ENCODE measurements at places on chromosomes 6 and 20.

DNA sequence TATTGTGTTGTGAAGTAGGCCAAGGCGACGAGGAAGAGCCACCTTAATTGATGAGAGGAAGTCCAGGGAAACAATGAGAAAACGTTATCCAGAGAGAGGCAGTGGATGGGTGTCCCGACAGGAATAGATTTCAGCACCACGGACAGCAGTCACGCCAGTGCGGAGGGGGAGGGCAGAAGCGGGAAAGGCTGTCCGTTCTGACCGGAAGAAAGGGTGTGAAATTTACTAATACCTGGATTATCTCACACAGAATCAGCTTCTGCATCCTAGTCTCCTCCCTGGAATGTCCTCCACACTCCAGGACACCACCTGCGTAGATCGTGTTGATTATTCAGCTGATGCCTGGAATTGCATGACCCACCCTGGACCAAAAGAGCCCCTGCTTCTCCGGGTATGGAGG, 7.4 kb upstream of the BPIFA3 start:
- no peaks in the 10 kb centered on the region for H3K36me3 ChIP-seq
- no peak overlapping the region for H3K27ac ChIP-seq
- H3K4me1 ChIP-seq: no peaks in the 10 kb centered on the region
- H3K27me3 ChIP-seq: peaks cover 10% of the 10 kb centered on the region
- H3K4me3 ChIP-seq: no peak overlapping the region

GRCh38 chr6:38579010-38579628, 60.6 kb downstream of the BTBD9 start:
- no peak overlapping the region for H3K4me3 ChIP-seq
- peaks cover 7% of the 10 kb centered on the region for H3K4me1 ChIP-seq
- no peak overlapping the region for H3K27ac ChIP-seq

DNA sequence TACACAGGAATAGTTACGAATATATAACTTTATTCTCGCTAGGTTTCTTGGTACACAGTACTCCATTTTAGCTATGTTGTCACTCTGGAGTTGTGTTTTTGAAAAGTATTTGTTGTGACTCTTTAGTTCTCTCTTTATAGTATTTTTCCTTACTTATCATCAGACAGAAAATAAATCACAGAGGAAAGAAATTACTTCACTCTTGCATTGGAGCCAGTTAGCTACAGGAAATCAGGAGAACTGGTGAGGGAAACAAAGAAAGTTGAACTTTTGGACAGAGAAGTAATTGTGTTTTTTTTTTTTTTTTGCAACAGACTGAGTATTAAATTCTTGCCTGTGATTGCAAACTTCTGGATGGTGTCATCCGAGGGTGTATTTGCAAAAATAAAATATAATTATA, 33.9 kb downstream of the DSE start:
- no peak overlapping the region for H3K27ac ChIP-seq
- no peaks in the 10 kb centered on the region for H3K36me3 ChIP-seq
- H3K4me1 ChIP-seq: no peaks in the 10 kb centered on the region
- no peak overlapping the region for H3K4me3 ChIP-seq
- peaks cover 22% of the 10 kb centered on the region for H3K27me3 ChIP-seq

- no peak overlapping the region for H3K4me3 ChIP-seq
- DNase-seq: no peak
- no peaks in the 10 kb centered on the region for H3K36me3 ChIP-seq
- H3K27ac ChIP-seq: no peak overlapping the region
- no peaks in the 10 kb centered on the region for H3K4me1 ChIP-seq
Measured at GRCh38 chr20:44407402-44408184, 52.1 kb downstream of the HNF4A start.

DNA sequence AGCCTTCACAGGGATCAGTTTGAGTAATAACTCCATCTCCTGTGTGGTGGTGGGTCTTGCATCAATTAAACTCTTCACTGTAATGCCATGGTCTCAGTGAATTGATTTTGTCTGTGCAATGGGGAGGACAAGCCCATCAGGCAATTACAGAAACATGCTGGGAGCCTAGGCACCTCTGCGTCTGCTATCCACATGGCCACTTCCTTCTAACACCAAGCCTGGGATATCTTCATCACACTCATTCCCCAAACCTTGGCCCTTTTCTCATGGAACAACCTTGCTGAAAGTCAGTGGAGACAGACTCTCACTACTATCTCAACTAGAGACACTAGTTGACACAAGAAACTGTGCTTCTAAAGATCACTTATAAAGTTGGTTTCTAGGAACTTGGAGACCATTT, 210.1 kb upstream of the SHLD1 start:
- H3K27ac ChIP-seq: no peak overlapping the region
- no peak overlapping the region for H3K4me3 ChIP-seq
- peaks cover 3% of the 10 kb centered on the region for H3K4me1 ChIP-seq
- H3K27me3 ChIP-seq: no peaks in the 10 kb centered on the region
- DNase-seq: no peak

GRCh38 chr6:128822271-128822670, 60.7 kb upstream of the LAMA2 start:
- no peaks in the 10 kb centered on the region for H3K36me3 ChIP-seq
- no peaks in the 10 kb centered on the region for H3K27me3 ChIP-seq
- no peak overlapping the region for H3K4me3 ChIP-seq
- H3K4me1 ChIP-seq: no peaks in the 10 kb centered on the region

GRCh38 chr6:70270287-70271005, 32.4 kb downstream of the COL9A1 start:
- H3K36me3 ChIP-seq: no peaks in the 10 kb centered on the region
- peaks cover 3% of the 10 kb centered on the region for H3K27me3 ChIP-seq
- H3K4me3 ChIP-seq: no peak overlapping the region
- no peak for DNase-seq

GRCh38 chr6:125814481-125814880, 23.7 kb downstream of the NCOA7 start:
- H3K4me3 ChIP-seq: peak overlapping the region; percentile 57
- no peak for DNase-seq
- H3K36me3 ChIP-seq: peaks cover 27% of the 10 kb centered on the region
- H3K27me3 ChIP-seq: no peaks in the 10 kb centered on the region

- peaks cover 24% of the 10 kb centered on the region for H3K4me1 ChIP-seq
- DNase-seq: no peak
- H3K4me3 ChIP-seq: no peak overlapping the region
- H3K27ac ChIP-seq: peak overlapping the region; percentile 20
- H3K36me3 ChIP-seq: peaks cover 23% of the 10 kb centered on the region
Measured at GRCh38 chr6:139325125-139325524, 33.3 kb upstream of the TXLNB start.

DNA sequence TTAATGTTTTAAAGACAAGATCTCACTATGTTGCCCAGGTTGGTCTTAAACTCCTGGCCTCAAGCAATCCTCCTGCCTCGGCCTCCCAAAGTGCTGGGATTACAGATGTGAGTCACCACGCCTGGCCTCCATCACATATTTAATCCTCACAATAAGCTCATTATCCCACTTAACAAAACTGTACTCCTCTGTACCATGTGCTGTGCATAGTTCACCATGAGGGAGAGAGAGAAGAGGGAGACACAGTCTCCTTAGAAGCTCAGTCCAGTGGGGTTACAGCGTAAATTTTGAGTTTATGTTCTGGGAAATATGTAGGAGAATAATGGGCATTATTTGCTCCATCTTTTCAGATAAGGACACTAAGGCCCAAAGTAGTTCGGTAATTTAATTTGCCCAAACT, 7.9 kb upstream of the CPNE5 start:
- no peak overlapping the region for H3K27ac ChIP-seq
- H3K4me3 ChIP-seq: no peak overlapping the region
- H3K36me3 ChIP-seq: peaks cover 20% of the 10 kb centered on the region
- DNase-seq: no peak
- H3K27me3 ChIP-seq: peaks cover 3% of the 10 kb centered on the region

- DNase-seq: no peak
- H3K4me3 ChIP-seq: no peak overlapping the region
- no peak overlapping the region for H3K27ac ChIP-seq
- H3K36me3 ChIP-seq: no peaks in the 10 kb centered on the region
- peaks cover 15% of the 10 kb centered on the region for H3K27me3 ChIP-seq
Measured at GRCh38 chr6:38852215-38852614, 137.1 kb downstream of the DNAH8 start.

DNA sequence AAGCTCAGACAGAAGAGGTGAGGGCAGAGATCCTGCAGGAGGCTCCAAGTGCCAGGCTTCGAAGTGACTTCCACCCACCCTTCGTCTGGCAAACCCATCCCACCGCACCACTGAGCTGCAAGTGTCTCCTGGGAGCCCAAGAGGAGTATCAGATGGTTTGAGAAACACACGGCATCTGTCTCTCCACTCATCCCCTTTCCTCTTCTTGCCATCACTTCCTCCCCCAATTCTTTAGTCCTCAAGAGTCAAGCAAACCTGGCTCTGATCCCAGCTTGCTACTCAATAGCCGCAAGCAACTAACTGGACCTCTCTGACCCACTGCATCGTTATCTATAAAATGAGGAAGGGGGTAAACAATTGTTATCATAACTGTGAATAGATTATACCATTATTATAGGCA, 142.1 kb downstream of the BMP7 start:
- no peaks in the 10 kb centered on the region for H3K27me3 ChIP-seq
- no peak overlapping the region for H3K4me3 ChIP-seq
- H3K4me1 ChIP-seq: peaks cover 5% of the 10 kb centered on the region
- DNase-seq: no peak
- H3K36me3 ChIP-seq: no peaks in the 10 kb centered on the region

- no peak overlapping the region for H3K4me3 ChIP-seq
- no peak for DNase-seq
- peaks cover 21% of the 10 kb centered on the region for H3K4me1 ChIP-seq
- H3K27me3 ChIP-seq: no peaks in the 10 kb centered on the region
- H3K27ac ChIP-seq: no peak overlapping the region
- H3K36me3 ChIP-seq: peaks cover 71% of the 10 kb centered on the region
Measured at GRCh38 chr6:3006476-3006875, 6.8 kb downstream of the NQO2 start.

DNA sequence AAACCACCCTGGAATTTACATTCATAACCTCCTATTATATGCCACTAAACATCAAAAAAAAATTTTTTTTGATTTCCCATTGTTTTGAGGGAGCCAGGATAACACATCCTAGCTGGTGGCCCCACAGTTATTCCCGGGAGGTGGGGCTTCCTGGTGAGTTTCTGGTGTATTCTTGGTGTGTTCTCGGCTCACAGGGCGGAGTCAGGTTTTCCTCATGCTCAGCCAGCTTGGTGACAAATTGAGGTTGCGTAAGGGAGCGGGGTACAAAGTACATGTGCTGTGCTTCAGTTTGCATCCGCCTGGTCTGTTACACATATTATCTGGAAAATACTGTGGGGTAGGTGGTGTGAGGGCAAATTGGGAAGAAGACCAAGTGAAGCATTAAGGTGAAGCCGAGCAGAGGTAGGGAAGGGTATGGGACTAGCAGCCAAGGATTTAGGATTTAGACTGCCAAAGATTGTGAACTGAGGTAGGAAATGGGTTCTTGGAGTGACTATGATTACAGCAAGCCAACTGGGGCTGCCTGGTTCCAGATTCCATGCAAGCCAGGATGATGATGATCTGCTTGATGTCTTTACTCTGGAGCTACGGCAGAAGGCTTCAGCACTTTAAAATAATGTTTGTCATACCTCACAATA, 46.2 kb upstream of the EEF1A1 start:
- DNase-seq: no peak
- no peak overlapping the region for H3K27ac ChIP-seq
- no peak overlapping the region for H3K4me3 ChIP-seq
- no peaks in the 10 kb centered on the region for H3K36me3 ChIP-seq
- peaks cover 1% of the 10 kb centered on the region for H3K4me1 ChIP-seq
- no peaks in the 10 kb centered on the region for H3K27me3 ChIP-seq

- H3K36me3 ChIP-seq: peaks cover 11% of the 10 kb centered on the region
- peaks cover 8% of the 10 kb centered on the region for H3K27me3 ChIP-seq
- peak overlapping the region; percentile 72 for H3K4me3 ChIP-seq
- H3K27ac ChIP-seq: peak overlapping the region; percentile 83
- peak; percentile 50 for DNase-seq
- peaks cover 21% of the 10 kb centered on the region for H3K4me1 ChIP-seq
Measured at GRCh38 chr20:63641146-63641791, 12.0 kb downstream of the STMN3 start.

DNA sequence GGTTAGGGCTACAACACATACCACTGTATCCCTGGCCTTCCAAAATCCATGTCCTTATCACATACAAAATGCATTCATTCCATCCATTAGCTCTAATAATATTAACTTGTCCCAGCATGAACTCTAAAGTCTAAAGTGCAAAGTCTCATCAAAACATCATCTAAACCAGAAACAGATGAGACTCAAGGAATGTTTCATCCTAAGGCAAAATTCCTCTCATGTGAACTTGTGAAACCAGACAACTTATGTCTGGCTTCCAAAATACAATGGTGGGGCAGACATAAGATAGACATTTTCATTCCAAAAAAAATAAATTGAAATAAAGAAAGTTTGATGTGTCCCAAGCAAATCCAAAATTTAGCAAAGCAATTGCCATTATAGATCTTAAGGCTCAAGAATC, 257.4 kb downstream of the HTR1B start:
- no peak for DNase-seq
- no peaks in the 10 kb centered on the region for H3K36me3 ChIP-seq
- H3K4me3 ChIP-seq: no peak overlapping the region
- H3K4me1 ChIP-seq: no peaks in the 10 kb centered on the region
- no peaks in the 10 kb centered on the region for H3K27me3 ChIP-seq

- DNase-seq: no peak
- H3K27ac ChIP-seq: no peak overlapping the region
- no peak overlapping the region for H3K4me3 ChIP-seq
- H3K27me3 ChIP-seq: no peaks in the 10 kb centered on the region
Measured at GRCh38 chr6:25218346-25218745, 60.8 kb upstream of the CARMIL1 start.

DNA sequence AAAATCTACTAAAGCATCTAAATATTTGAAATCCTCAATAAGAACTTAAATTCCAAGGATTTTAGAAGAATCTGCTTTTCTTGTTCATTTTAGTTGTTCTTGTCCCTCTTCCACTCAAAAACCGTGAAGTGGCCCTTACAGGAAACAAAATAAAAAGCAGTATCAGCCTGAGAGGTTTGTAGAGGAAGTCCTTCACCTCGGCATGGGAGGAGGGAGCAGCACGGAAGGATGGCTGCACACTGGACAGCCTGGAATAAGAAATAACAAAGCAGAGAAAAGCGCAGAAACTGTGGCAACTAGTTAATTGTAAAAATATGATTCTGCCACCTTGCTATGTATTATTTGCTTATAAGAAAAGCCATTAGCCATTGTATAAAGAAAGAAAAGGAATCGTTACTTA, 46.1 kb downstream of the RALGAPA2 start:
- H3K36me3 ChIP-seq: peaks cover 2% of the 10 kb centered on the region
- no peak overlapping the region for H3K4me3 ChIP-seq
- no peak overlapping the region for H3K27ac ChIP-seq
- no peaks in the 10 kb centered on the region for H3K27me3 ChIP-seq

GRCh38 chr6:52749556-52750152, 13.6 kb downstream of the GSTA2 start:
- H3K27me3 ChIP-seq: peaks cover 6% of the 10 kb centered on the region
- no peak for DNase-seq
- no peaks in the 10 kb centered on the region for H3K36me3 ChIP-seq
- H3K4me1 ChIP-seq: peaks cover 4% of the 10 kb centered on the region
- H3K4me3 ChIP-seq: no peak overlapping the region

Measured in T-helper 2 cell treated with Interferon-gamma antibody and Interleukin-4, amounts not matched to agents 5 μg/mL and 100 μg/mL, for 36 hours (primary cell).